Stimulated activated memory B cell treated with anti-CD40 and anti-IgM and Interleukin-4, amounts not matched to agents 10 μg/mL and 1 μg/mL and 100 μg/mL, for 72 hours (primary cell): ENCODE measurements at places on chromosomes 1 and 21.

- no peaks in the 10 kb centered on the region for H3K36me3 ChIP-seq
- H3K27ac ChIP-seq = no peak overlapping the region
- H3K4me1 ChIP-seq = peaks cover 80% of the 10 kb centered on the region
- H3K27me3 ChIP-seq = no peaks in the 10 kb centered on the region
Measured at GRCh38 chr21:41365377-41366107, 3.7 kb downstream of the MX2 start.

DNA sequence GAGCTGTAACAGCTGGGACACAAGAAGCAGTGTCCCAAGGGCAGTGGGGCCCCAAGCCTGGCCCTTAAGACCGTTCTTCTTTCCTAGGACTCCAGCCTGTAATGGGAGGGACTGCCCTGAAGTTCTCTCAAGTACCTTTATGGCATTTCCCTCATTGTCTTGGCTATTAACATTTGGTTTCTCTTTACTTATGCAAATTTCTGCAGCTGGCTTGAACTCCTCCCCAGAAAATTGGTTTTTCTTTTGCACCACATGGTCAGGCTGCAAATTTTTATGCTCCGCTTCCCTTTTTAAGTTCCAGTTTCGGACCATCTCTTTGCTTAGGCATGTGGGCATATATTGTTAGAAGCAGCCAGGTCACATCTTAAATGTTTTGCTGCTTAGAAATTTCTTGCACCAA lies 3.1 kb upstream of the MROH9 start:
- peaks cover 7% of the 10 kb centered on the region for H3K4me1 ChIP-seq
- H3K4me3 ChIP-seq = no peak overlapping the region
- ATAC-seq = no peak
- H3K27me3 ChIP-seq = no peaks in the 10 kb centered on the region
- no peak overlapping the region for H3K27ac ChIP-seq

DNA sequence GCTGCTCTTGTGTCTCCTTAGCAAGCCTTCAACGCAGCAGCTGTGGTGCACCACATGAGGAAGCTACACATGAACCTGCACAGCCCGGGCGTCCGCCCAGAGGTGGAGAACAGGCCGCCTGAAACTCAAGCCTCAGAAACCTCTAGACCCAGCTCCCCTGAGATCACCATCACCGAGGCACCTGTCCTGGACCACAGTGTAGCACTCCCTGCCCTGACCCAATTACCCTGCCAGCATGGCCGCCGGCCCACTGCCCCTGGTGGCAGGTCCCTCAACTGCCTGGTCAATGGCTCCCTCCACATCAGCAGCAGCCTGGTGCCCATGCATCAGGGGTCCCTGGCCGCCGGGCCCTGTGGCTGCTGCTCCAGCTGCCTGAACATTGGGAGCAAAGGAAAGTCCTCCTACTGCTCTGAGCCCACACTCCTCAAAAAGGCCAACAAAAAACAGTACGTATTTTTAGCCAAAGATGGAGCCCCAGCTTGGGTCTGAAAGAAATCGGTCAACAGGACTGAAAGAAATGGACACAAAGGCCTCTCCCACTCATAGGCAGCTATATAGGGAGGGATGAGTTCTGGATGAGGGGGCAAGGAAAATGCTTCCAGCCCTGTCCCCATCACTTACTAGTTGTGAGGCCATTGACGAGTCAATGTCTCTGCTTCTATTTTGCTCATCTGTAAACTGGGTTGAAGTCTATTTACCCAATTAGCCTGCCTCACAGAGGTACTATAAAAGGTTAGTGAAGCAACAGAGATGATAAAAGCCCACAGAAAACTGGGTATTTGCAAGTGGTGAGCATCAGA lies 28.5 kb downstream of the CAMK1G start:
- H3K4me1 ChIP-seq = no peaks in the 10 kb centered on the region
- H3K27me3 ChIP-seq = peaks cover 26% of the 10 kb centered on the region
- no peak overlapping the region for H3K27ac ChIP-seq
- no peaks in the 10 kb centered on the region for H3K36me3 ChIP-seq

DNA sequence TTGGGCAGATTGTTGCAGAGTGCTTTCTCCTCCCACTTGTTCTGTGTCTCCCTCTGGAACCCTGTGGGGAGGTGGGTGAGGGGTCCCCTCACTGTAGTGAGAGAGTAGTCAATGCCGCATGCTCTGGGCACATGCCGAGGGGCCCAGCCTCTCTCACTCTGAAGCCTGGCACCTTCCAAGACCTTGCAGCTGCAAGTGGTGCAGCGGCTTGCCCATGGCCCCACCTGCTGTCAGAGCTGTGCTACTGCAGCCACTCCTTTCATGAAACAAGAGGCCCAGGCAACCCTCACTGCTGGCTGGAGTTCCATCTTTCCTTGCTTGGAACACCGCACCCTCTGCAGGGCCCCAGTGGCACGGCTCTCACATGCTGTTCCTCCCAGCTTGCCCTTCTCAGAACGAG lies 58.4 kb upstream of the COL6A1 start:
- no peaks in the 10 kb centered on the region for H3K27me3 ChIP-seq
- no peak overlapping the region for H3K27ac ChIP-seq
- H3K4me1 ChIP-seq = peaks cover 4% of the 10 kb centered on the region
- peak; percentile 76 for ATAC-seq

- H3K27ac ChIP-seq = peak overlapping the region; percentile 61
- H3K4me3 ChIP-seq = no peak overlapping the region
- no peaks in the 10 kb centered on the region for H3K27me3 ChIP-seq
Measured at GRCh38 chr1:246492611-246493245, 14.4 kb downstream of the SMYD3 start.

DNA sequence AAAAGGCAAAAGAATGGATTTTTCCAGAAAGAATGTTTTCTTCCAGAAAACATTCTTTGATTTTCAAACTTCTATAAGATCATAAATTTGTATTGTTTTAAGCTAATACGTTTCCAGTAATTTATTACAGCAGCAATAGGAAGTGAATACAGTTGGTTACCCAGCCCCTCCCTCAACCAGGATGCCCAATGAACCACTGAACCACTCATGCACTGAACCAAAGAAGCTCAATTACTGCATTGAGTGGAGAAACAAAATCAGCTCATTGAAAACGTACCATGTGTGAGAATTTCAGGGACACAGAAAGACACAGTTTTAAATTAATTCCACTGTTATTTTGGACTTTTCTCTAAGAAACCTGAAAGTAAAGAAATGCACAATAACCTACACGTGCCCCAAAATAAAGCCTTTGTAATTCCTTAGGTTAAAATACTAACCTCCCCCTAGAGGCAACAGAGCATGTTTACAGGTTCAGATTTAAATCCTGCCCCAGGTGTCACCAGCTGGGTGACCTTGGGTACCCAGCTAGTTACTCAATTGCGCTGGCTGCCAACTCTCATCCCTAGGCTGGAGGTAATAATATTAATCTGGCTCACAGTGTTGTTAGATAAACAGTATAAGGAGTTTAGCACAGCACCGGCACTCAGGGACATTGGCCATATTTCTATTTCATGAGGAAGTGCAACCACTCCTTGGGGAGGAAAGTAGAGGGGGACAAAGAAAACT lies 111.7 kb downstream of the NMNAT2 start:
- ATAC-seq = no peak
- no peak overlapping the region for H3K27ac ChIP-seq

GRCh38 chr1:35386290-35386689 lies 117.8 kb downstream of the ZMYM4 start:
- H3K27ac ChIP-seq = no peak overlapping the region
- H3K36me3 ChIP-seq = peaks cover 33% of the 10 kb centered on the region
- no peak overlapping the region for H3K4me3 ChIP-seq
- H3K27me3 ChIP-seq = no peaks in the 10 kb centered on the region
- ATAC-seq = no peak
